Muscle of back (tissue), 13 donors: ENCODE measurements at places on chromosomes 7 and 10. TPM values are rescaled to one million over a fixed set of nuclear protein-coding genes. Genes with fewer than 3 reads are reported as not detected.

- peak; percentile 70 for DNase-seq
Observed at GRCh38 chr10:80493522-80494051, 39.5 kb downstream of the TSPAN14 start.

GRCh38 chr10:87918254-87918859 is 54.9 kb downstream of the PTEN start:
- DNase-seq = no peak

DNA sequence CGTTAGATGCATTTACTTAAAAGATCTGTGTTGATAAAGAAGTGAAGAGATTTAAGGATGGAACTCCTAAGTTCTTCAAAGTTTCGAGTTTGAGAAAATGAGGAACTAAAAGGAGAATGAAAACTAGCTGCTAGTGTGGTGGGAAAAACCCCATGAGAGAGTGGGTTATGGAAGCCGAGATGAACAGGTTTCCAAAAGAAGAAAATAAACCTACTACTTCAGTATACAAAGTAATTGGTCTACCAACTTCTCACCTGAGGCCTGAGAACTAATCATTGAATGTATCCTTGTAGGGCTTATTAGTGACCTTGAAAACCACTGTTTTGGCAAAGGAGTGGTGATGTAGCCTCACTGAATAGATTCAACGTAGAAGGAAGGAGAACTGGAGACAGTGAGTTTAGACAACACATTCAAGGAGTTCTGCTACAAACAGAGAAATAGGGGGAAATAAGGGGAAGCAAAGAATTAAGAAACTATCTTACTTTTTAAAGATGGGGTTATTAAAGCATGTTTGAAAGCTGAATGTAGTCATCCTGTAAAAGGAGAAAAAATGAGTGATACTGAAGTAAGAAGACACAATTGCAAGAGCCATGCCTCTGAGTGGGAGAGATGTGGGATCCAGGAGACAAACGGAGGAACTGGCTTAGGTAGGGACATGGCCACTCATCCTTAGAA is 50.8 kb downstream of the CH25H start:
- no peak for DNase-seq

- no peak for DNase-seq
Observed at GRCh38 chr7:16338065-16338464, 83.3 kb downstream of the CRPPA start.

GRCh38 chr7:105027176-105027853 is 13.3 kb downstream of the KMT2E start:
- no peak for DNase-seq

WDR86 gene
- 6.0 TPM for polyA plus RNA-seq

FAM180A gene
- not detected for polyA plus RNA-seq

CFAP46 gene
- polyA plus RNA-seq = 0.46 TPM

CDC123 gene
- polyA plus RNA-seq = 80.3 TPM
